ENCODE measurements at places on chromosomes 12 and 14. TPM values are rescaled to one million over a fixed set of nuclear protein-coding genes. Genes with fewer than 3 reads are reported as not detected.

DNA sequence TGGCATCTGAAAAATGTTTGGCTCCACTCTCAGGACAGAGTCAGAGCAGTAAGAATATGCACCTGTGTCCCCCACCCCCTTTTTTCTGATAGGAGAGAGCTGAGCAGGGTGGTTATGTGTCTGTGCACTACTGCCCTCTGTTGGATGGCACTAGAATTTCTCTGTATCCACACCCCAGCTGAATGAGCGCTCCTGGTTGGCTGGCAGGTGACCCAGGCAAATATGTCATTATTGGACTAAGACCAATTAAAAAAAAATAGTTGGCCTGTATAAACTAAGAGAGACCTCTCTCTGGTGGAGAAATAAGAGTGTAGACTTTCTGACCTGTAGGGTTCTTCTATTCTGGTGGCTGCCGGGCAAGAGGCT lies 107.0 kb downstream of the PTCSC3 start:
- no peak for DNase-seq

DNA sequence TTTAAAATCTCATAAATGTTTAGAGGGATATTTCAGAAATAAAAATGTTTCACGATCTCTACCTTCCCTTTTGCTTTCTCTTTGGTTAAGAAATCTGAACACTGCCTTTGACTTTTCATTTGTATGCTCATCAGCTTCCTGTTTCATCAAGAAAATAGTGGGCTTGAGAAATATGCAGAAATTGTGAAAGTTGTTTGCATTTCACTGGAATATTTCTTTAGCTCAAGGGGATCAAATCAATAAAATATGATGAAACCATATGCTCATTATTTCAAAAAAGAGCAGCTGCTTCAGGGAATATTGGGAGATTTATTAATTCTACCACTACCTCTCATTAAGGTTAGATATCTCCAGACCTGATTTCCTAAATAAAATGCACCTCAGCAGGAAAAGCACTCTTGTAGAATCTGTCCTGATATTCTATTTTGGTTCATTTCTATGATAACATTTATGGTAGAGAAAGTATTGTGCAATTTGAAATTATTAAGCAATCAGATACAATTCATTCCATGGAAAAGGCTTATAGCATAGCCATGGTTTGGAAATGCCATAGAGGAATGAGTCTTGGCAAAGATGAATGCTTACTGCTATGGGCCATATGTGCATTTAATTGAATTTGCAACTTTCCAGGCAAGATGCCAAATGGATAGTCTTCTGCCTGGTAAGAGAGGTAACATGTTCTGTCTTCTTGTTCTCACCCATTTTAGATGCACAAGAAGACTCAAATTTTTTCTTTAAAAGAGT lies 212.6 kb upstream of the SLC16A7 start:
- DNase-seq: no peak

GRCh38 chr12:15299947-15300346 lies 22.4 kb upstream of the PTPRO start:
- no peak for DNase-seq

LGR5 gene
- total RNA-seq: 1.6 TPM

GRCh38 chr12:118073768-118074167 lies 12.8 kb upstream of the WSB2 start:
- DNase-seq: no peak

- no peak for DNase-seq
These were observed 257.1 kb downstream of the EFCAB11 start for GRCh38 chr14:89697281-89698060.

DNA sequence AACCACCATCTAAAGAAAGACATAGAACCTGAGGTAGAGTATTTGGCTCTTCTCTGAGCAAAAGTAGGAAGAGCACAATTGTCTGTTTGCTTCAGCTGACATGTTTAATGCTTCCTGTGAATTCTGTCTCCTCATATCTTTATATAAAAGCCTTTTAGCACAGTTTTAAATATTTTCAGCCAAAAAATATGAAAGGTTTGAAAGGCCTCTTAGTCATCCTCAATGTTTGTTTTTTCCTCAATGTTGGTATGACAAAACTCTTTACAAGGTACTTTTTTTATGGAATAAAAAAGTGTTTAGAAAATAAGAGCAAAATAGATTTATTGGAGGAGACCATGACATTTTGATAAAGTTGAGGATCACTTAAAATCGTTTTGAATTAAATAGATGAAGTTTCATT lies 360.9 kb downstream of the NAV3 start:
- no peak for DNase-seq

FERMT2 gene
- total RNA-seq: 82.3 TPM

SERPINA10 gene
- not detected for total RNA-seq

DNA sequence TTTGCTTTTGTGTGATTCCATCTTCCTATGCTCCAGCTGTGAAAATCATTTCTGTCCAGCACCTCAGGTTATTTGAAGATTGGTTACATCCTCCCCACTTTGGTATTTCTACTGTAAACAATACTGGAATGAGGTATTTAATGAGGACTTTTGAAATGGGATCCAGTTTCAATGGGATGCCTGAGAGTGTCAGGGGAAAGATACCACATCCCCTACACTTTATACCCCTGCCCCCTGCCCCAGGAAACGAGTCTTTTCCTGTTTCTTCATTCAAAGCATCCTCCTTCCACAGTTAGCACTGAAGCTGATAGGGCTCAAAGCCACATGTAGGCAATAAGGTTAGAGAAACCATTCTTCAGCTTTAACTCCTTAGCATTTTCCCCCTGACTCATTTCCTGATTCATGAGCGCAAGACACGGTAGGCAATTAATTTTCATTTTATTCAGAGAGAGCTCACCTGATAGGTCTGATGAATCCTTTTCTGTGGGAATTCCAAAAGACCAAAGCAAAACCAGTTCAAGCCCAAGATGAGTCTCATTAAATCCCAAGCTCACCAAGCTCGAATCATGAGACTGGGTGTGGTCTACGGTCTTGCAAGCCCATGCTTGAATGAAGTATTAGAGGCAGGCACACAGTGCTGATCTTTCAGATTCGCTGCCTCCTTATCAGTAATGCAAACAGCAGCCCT lies 143.6 kb upstream of the CRY1 start:
- DNase-seq: no peak

DNA sequence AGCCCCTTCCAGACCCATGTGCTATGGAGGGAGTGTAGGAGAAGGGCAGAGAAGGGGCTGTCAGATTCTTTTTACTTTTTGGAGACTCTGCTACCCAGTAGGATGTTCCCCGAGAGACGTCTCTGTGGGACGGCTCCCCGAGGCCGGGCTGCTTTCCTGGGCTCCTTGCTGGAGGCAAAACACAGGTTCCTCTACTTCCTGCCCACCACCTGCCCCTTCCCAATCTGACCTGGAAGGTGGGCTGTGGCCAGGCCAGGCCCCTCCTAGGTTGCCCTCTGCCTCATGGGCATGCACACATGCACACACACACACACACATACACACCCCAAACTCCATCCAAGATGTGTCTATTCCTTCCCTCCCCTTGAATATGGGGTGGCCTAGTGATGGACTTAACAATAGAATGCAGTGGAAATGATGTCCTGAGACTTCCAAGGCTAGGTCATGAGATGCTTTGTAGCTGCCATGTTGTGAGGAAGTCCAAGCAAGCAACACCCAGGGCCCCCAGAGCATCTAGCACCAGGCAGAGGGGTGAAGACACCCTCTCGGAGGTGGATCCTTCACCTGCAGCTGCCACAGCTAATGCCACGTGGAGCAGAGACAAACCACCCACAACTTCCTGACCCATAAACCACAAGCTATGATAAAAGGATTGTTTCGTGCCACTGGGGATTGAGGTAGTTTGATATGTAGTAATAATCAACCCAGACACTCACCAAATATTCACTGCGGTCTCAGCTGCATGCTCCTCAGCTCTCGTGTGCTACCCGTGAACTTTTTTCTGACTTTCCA lies 1.6 kb upstream of the ASB2 start:
- no peak for DNase-seq

DNA sequence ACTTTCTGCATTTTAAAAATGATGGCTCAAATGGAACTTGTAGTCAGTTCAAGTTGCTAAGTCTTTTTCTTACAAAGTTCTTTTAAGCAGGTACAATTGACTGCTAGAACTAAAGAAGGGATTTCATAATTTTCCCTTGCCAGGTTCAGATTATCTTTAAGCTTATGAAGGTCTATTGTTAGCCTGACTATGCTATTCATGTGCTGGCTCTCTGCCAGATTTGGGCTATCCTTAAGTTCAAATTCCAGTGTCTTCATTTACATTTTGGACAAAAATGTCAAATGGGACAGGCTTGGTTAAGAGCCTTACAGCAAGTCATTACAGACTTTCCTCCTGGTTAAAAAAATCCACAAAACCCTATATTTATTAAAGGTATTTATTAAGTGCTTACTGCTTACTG lies 42.3 kb downstream of the INSM2 start:
- no peak for DNase-seq

SLC5A8 gene
- total RNA-seq: not detected

- no peak for DNase-seq
These were observed 24.4 kb downstream of the PIGH start for GRCh38 chr14:67575684-67576083.

LRFN5 gene
- total RNA-seq: 12.6 TPM

DNA sequence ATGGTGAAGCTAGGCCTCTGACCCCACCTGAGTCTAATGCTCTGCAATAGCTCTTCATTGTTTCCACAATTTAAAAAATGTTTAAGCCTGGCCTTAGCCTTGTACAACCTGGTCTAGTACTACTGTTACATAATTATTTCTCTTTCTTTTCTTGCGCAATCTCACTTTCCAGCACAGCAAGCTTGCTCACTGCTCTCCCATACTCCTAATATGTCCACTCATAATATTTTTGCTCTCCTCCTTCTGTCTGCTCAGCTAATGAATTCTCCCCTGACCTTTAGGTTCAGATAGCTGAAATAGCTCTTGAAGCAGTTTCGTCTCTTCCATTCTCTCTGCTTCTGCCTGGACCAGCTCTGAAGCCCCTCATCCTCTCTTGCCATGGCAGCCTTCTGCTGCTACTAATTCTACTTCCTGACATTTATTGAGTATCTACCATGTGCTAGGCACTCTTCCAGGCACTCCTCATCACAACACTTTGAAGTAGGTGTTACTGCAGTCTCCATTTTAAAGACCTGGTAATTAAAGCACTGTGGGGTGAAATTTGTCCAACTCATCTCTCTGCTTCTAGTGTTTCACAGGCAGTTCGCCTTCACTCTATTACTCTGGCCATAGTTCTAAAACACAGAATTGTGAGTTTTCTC lies 2.8 kb upstream of the SLC48A1 start:
- no peak for DNase-seq

ANKS1B gene
- total RNA-seq: 9.6 TPM

GRCh38 chr12:53483979-53484377 lies 15.3 kb downstream of the MAP3K12 start:
- no peak for DNase-seq

SMOC1 gene
- 23.3 TPM for total RNA-seq

DNA sequence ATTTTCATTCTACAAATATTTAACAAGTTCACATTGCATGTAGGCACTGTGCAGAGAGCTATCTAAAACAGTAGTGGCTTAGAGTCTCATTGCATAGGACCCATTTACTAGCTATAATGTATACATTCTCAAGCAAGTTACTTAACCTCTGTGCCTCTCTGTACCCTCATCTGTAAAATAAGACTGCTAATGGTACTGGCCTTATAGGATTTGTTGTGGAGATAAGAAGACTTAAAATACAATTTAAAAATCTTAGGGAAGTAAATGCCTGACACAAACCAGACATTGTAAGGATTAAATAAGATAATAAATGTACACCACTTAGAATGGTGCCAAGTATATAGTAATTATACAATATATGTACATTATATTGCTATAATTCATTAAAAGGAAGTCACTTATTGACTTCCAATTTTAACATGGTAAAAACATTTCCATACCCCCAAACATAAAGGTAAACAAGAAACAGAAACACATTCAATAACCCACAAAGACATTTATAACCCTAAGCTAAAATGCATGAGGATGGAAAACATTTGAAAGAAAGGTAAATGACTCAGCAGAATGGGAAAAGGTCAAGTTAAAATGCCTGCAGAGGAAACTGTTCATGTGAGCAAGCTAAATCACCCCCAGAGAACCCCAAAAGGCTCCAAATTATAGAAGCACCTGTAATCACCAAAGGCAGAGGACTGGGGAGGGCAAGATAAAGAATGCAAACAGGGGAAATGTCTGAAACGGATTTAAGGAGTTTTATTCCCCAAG lies 30.8 kb downstream of the RPS6KA5 start:
- DNase-seq: no peak
